ENCODE measurements at places on chromosomes 2 and 18. TPM values are rescaled to one million over a fixed set of nuclear protein-coding genes. Genes with fewer than 3 reads are reported as not detected.

The KCNG2 gene
- total RNA-seq, result 4.7 TPM

The ACADL gene
- 0.37 TPM for total RNA-seq

The CCDC102B gene
- total RNA-seq, result 45.7 TPM

The TUBB8B gene
- total RNA-seq, result not detected

The CYS1 gene
- 2.0 TPM for total RNA-seq

The GLI2 gene
- 11.3 TPM for total RNA-seq

The SPP2 gene
- total RNA-seq, result not detected

The IL1R2 gene
- total RNA-seq, result 1.7 TPM

The PHOSPHO2 gene
- 1.9 TPM for total RNA-seq

The PXDN gene
- total RNA-seq, result 356 TPM

The SLC5A7 gene
- not detected for total RNA-seq

The CREG2 gene
- 0.14 TPM for total RNA-seq
